ENCODE measurements at places on chromosomes 5 and 9.

DNA sequence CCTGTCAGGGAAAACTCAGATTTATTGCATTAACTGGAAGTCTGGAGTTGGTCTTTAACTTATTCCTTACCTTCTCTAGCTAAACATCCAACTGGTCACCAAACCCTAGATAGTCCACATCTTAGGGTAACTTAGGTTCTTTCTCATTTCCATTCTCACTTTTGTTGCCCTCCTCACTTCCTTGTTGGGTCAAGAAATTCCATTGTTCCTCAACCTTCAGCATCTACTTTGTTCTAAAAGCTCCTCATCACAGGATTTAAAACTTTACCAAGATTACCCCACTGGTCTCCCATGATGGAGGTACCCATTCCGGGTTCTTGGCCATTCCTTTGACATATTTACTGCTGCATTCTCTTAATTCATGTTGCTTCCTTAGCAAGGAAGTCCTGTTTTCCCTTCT is 32.1 kb downstream of the PTTG1 start:
- DNase-seq, result no peak

DNA sequence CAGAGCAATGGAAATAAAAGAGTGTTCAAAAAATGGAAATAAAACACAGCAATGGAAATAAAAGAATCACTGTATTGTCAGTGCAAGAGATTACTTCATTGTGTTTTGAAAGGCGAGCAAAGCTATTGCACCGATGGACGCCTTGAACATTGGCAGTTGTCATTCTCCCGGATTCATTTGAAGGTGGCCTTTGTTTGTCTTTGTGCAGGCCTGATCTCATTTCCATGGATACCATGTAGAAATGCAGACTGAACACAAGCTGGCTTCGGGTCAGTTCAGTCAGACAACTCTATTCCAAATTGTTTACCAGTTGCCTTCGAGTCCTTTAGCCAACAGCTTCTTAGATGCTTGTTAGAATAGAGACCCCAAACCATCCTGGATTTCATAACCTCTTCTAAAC is 8.3 kb downstream of the ITGA2 start:
- DNase-seq, result no peak

DNA sequence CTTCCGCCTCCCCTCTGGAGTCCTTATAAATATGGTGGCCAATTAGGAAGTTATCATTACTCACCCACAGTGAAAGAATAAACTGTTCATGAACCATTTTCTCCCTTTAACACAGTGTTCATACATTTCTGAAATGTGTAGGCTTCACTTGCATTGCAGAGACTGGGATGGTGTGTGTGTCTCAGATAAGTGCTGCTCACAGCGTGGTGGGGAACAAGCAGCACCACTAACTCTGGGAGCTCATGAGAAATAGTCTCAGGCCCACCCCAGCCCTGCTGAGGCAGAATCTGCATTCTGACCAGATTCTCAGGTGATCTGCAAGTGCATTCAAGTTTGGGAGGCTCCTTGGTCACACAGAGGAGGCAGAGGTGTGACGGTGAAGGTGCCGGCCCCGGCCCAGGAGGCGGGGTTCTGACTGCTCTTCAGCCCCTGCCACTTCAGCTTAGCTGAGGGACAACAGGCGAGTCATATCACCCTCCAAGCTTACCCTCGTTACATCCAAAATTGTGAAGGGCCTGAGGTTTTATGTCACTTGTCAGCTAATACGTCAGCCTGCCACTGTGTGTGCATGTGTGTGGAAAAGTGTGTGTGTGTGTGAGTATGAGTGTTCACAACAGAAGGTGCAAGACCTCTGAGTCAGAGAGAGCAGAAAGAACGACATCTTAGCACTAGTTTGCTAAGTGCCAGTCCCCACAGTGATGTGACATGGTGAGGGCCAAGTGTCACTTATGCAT is 34.7 kb downstream of the DAP start:
- no peak for DNase-seq

DNA sequence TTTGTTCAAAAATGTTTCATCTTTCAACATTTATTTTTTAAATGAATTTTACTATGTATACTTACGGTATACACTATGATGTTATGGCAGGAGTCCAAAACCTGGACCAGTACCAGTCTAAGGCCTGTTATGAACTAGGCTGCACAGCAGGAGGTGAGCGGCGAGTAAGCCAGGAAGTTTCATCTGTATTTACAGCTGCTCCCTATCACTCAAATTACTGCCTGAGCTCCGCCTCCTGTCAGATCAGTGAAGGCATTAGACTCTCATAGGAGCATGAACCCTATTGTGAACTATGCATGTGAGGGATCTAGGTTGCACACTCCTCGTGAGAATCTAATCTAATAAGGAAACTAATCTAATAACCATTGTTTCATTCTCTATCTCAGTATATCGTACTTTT is 715.5 kb upstream of the PTPRD start:
- DNase-seq, result no peak

DNA sequence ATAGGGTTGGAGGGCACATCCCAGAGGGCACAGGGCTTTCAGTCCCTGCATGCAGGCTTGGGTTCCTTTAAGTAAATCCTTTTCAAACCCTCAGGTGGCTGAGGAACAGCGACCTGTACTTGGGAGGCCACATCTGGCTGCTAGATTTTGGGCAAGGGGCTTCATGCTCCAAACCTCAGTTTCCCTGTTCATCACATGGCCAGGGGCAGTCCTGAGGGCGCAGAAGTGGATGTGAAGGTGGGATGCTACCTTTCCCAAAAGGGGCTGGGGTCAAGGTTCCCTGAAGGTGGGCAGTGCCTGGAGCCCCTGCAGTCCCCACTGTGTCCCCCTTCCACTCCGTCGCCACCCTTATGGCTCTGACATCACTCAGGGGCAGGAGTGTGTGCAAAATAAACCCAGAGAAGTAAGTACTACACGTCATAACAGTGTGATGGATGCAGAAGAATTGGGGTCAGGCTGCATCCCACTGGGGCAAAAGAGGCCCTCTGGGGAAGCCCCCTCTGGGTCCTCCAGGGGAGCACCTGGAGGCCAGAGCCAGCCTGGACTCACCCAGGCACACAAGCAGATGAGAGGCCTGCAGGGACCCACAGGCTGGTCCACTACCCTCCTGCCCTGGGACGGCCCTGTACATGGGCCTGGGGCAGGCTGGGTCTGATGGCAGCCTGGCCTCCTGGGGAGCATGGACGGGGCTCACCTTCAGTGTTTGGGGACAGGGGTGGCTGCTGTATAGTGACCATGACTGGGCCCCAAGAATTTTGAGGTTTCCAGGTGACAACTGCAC is 1.9 kb upstream of the CARD19 start:
- DNase-seq, result no peak

- DNase-seq, result no peak
These were observed 29.3 kb upstream of the NR3C1 start for GRCh38 chr5:143432658-143433239.

- DNase-seq, result no peak
These were observed 166.1 kb downstream of the CACNA1B start for GRCh38 chr9:138043411-138044345.

DNA sequence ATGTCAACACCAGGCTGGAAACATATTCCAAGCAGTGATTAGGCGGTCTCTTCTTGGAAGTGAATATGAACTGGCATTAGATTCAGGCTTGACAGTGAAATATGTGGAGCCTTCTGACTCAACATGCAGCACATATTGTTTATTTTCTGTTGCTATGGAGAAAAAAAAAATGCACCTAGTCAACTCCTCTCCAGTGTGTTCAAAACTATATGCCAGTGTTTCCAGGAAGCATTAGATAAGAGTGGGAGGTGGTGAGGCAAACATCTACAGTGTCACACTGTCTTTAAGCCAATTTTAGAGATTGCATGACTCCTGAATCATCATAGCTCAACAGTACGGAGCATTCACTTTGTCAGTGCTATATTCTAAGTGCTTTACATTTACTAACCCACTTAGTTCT is 117.9 kb downstream of the HCN1 start:
- no peak for DNase-seq

DNA sequence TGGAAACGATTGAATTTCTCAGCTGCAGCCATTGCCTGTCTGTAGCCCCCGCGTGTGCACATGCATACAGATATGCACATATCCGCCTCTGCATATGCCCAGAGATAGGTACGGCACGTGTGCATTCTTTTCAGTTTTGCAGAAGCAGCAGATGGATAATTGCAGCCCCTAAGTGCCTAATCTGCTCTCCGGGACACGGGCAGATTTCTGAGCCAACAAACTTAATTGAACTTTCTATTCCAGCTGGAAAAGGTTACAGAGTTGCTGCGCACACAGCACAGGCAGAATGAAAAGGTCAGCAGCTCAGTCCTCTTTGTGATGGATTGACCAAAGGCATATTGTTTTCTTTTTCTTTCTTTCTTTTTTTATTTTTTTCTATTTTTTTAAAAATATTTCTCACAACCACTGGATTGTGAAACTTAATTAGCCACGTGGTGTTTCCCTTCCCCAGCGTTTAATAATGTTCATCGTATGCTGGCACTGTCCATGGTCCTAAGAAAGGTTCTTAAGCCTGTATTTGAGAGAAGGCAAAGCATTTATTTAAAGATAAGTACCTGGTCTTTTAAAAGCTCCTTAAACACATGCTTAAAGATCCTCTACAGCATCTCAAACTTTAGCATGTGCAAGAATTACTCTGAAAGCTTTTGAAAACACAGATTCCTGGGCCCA is 270.2 kb upstream of the BRINP1 start:
- DNase-seq, result no peak

- DNase-seq, result no peak
These were observed 29.8 kb upstream of the TMEM161B start for GRCh38 chr5:88298425-88298824.

- DNase-seq, result no peak
These were observed 24.6 kb downstream of the LYSMD3 start for GRCh38 chr5:90504743-90505142.

DNA sequence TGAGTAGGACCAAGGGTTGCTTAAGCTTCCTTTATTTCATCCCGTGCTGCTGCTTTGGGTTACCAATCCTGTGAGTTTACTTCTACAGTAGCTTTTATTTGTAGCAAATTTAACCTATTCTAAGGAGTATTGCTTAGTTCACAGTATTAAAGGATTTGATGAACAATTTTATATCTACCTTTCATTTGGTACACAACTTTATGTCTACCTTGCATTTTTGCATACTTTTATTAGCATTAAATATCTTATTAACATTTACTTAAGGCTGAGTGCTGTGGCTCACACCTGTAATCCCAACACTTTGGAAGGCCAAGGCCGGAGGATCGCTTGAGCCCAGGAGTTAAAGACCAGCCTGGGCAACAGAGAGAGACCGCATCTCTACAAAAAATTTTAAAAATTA is 4.2 kb downstream of the GTF3C4 start:
- DNase-seq, result no peak

- DNase-seq, result no peak
These were observed 91.5 kb downstream of the ASTN2 start for GRCh38 chr9:117323390-117323789.

DNA sequence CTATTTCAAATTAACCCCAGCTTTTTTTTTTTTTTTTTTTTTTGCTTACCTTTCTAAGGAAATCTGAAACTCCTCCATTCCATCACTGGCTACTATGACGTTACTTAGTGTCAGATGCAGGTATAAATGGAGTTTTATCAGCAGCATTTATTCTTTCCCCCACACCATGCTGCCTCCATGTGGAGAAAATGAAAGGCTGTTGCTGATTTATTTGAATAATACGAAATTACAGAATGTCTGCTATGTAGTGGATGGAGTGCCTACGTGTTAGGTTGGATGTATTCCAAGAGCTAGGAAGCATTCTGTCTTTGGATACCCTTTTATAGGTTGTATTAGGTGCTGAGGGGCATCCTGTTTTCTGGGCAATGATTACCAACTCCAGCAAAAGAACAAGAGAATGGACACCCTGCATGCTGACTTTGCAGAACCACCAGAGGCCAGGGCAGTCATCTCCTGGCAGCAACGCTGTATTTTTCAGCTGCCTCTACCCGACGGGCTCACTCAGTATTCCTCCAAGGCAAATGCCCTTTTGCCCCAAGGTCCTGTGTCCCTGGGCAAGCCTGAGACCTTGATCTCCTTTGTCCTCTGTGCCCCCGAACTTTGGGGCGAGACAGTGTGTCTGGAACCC is 199.5 kb downstream of the ALDH1A1 start:
- no peak for DNase-seq

DNA sequence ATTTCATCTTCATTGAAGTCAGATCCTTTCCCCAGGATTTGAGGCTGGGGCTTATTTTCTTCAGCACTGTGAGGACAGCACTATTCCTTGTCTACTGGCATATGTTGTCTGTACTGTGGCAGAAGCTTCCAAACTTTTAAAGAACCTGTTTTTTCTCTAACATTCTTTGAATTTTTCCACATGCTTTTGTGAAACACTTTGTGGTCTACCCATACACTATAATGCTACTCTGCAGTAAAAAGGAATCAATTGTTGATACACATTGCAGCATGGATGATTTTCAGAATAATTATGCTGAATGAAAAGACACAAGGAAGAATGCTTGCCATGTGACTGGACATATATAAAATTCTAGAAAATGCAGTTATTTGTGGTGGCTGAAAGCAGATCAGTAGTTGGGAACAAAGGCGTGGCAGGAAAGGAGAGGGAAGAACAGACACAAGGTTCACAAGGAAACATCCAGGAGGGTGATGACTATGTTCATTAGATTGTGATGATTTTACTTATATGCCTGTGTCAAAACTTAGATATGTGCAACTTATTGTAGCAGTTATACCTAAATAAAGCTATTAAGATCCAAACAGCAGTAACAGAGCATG is 96.8 kb downstream of the WNK2 start:
- no peak for DNase-seq

- no peak for DNase-seq
These were observed 31.0 kb downstream of the ADAM19 start for GRCh38 chr5:157544623-157544989.

DNA sequence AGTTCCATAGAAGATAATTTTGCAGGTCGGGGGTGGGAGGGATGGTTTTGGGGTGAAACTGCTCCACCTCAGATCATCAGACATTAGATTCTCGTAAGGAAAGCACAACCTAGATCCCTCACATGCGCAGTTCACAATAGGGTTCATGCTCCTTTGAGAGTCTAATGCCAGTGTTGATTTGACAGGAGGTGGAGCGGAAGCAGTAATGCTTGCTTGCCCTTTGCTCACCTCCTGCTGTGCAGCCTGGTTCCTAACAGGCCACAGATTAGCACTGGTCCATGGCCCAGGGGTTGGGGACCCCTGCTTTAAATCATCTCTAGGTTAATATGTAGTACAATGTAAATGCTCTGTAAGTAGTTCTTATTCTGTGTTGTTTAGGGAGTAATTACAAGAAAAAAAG is 10.5 kb downstream of the SHISAL2B start:
- DNase-seq, result no peak

DNA sequence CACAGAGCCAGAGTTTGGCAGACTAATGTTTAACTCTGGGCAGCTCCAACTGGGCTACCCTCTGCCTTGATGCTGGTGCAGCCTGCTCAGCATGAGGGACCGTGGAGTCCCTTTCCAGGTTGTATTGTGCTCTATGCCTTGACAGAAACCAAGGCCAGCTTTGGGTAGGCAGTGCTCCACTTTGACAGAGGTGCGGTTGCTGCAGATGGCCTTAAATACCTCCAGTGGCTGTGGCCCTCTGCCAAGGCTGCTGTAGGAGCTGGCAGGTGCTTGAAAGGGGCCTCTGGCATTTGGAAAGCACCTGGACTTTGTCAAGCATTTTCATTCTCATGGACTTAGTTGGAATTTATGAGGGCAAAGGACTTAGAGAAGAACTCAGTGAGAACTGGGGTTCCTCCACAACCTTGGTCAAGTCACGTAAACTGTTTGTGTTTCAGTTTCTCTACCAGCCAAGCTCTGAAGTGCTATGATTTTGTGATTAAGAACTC is 249.7 kb upstream of the ZNF462 start:
- DNase-seq, result no peak

GRCh38 chr5:5381310-5381913 is 41.1 kb upstream of the ICE1 start:
- no peak for DNase-seq
